ENCODE measurements at places on chromosomes 6 and 20.

DNA sequence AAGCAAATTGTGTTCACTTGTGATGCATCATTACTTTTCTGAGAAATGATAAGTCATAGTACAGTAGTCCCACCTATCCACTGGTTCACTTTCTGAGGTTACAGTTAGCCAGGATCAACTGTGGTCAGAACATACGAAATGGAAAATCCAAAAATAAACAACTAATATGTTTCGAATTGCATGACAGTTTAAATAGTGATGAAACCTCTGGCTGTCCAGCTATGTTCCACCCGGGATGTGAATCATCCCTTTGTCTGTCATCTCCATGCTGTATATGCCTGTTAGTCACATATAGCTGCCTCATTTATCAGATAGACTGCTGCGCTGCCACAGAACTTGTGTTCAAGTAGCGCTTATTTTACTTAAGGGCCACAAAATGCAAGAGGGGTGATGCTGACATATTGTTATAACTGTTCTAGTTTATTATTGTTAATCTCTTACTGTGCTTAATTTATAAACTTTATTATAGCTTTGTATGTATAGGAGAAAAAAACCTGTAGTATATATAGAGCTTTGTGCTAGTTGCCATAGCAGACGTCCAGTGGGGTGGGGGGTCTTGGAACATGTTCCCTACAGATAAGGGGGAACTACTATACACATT is 29.2 kb downstream of the AFDN start:
- peak; percentile 97 for DNase-seq

GRCh38 chr6:140041056-140041455 is 666.6 kb upstream of the CITED2 start:
- DNase-seq = no peak

- DNase-seq = peak; percentile 34
Observed at GRCh38 chr20:7850775-7851490, 89.3 kb downstream of the HAO1 start.

DNA sequence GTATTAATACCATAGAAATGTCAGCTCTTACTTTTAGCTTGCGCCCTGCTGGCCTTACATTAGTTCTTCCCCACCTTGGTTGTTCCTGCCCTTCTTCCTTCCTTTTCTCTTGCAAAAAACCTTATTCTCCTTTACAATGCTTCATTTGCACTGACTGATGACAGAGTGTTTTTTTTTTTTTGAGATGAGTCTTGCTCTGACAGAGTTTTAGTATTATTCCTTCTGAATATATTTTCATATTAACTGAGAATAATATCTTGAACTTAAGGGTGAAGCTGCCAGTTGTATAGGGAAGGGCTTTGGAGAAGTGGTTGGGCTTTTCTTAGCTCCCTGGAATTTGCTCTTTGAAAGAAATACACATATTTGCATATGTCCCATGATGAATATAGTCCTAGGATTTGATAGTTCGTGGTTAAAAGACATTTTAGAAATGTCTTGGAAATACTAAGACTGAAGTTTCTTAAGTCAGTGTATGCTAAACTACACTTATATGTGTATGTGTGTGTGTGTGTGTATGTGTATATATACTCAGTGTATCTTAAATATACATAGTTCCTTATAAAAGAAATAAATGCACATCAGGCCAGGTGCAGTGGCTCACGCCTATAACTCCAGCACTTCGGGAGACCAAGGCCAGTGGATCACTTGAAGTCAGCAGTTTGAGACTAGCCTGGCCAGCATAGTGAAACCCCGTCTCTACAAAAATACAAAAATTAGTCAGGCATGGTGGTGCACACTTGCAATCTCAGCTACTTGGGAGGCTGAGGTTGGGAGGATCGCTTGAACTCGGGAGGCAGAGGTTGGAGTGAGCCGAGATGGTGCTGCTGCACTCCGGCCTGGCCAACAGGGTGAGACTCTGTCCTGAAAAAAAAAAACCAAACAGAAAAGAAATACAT is 216.1 kb upstream of the MYLIP start:
- DNase-seq = no peak

DNA sequence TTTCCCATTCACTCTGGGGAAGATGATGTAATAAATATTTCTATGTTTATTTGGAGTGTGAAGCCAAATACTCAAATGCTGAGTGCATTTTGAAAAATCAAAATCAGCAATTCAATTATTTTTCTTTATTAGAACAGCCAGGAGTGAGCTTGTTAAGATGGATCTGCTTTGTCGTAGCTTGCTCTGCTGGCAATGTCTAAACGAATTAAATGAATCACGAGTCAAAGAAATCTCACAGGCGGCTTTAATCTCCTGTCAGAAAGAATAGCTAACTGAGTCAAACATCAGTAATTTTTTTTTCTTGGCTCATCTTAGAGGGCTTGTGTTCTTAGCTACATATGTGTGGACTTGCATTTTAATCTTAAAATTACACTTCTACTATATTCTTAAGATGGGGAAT is 100.2 kb upstream of the HMGN3 start:
- DNase-seq = no peak

GRCh38 chr6:25623879-25624278 is 28.1 kb upstream of the SCGN start:
- DNase-seq = no peak

- no peak for DNase-seq
Observed at GRCh38 chr20:22977047-22977785, 57.9 kb upstream of the SSTR4 start.

DNA sequence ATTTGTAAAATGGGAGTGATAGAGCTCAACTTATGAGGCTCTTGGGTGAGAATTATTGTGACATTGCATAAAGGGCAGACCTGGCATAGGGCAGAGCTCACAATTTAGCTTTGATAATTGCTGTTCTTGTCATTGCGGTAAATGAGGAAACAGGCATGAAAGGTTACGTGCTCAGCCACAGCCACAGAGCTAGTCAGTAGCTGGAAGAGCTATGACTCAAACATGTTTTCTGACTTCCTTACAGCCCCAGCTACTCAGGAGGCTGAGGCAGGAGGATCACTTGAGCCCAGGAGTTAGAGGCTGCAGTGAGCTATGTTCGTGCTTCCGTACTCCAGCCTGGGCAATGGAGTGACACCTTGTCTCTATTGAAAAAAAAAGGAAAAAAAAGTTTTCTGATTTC is 3.5 kb upstream of the GHRH start:
- no peak for DNase-seq

GRCh38 chr20:63074631-63075030 is 67.9 kb upstream of the BHLHE23 start:
- DNase-seq = no peak

- peak; percentile 65 for DNase-seq
Observed at GRCh38 chr6:30769853-30770524, 25.6 kb upstream of the IER3 start.

DNA sequence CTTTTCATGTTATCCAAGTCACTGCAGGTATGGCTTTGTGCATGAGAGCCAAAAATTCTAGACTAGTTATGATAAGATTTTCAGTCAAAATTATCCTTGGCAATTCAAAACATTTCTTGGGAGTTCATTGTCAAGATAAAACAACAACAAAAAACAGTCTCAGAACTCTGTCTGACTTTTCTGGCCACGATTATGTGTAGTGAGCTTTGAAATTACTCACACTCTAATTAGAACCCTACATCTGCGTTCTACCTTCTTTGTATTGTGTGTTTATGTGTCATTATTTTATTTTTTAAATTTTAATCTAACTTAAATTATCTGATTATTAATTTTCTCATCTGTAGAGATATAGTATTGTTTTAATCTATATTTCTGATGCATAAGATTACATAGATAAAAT is 459.2 kb downstream of the FRK start:
- no peak for DNase-seq

DNA sequence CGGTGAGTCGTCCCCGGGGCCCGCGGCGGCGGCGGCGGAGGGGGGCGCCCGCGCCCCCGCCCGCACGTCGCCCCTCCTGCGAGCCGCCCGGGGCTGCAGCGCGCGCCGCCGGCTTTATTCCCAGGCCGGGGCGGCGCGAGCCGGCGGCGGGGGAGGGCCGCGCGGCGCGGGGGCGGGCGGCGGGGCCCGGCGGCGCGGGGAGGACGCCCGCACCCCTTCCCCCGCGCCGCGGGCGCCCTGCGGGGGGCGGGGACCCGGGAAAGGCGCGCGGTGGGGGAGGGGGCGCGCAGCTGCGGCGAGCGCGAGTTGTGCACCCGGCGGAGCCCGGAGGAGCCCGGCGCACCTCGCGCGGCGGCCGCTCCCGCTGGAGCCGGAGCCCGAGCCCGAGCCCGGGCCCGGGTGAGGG is 646 bp downstream of the HMGA1 start:
- DNase-seq = no peak

- peak; percentile 76 for DNase-seq
Observed at GRCh38 chr6:130366107-130367005, 539 bp downstream of the TMEM200A start.

GRCh38 chr20:2093883-2094282 is 7.7 kb upstream of the STK35 start:
- DNase-seq = no peak
